ENCODE measurements at places on chromosomes 3 and 15. TPM values are rescaled to one million over a fixed set of nuclear protein-coding genes. Genes with fewer than 3 reads are reported as not detected.

CFAP91 gene
- 5.1 TPM for total RNA-seq

MCF2L2 gene
- 205 TPM for total RNA-seq

UTS2B gene
- total RNA-seq, result 0.25 TPM

FAM162A gene
- total RNA-seq, result 40.9 TPM

NR1I2 gene
- total RNA-seq, result 0.12 TPM

BNC1 gene
- total RNA-seq, result 0.07 TPM

ENTPD3 gene
- total RNA-seq, result 0.29 TPM

ADGRG7 gene
- 2.1 TPM for total RNA-seq

STRA6 gene
- total RNA-seq, result 18.2 TPM

SOX14 gene
- 0.11 TPM for total RNA-seq

GASK1A gene
- 4.6 TPM for total RNA-seq

ARPP21 gene
- total RNA-seq, result 0.68 TPM

CLSTN2 gene
- total RNA-seq, result 0.59 TPM

IQCB1 gene
- total RNA-seq, result 30.3 TPM

AADACL2 gene
- total RNA-seq, result not detected

- no peaks in the 10 kb centered on the region for H3K27me3 ChIP-seq
- H3K4me1 ChIP-seq, result no peaks in the 10 kb centered on the region
- H3K27ac ChIP-seq, result no peak overlapping the region
Measured at GRCh38 chr15:75616766-75617165, 8.8 kb downstream of the SNUPN start.

GRCh38 chr3:146521394-146521793 lies 23.0 kb downstream of the PLSCR1 start:
- no peak for DNase-seq
- H3K27me3 ChIP-seq, result no peaks in the 10 kb centered on the region
- no peak overlapping the region for H3K27ac ChIP-seq

- H3K4me1 ChIP-seq, result peaks cover 3% of the 10 kb centered on the region
- no peaks in the 10 kb centered on the region for H3K27me3 ChIP-seq
- H3K27ac ChIP-seq, result peak overlapping the region; percentile 52
- no peaks in the 10 kb centered on the region for H3K36me3 ChIP-seq
- H3K4me3 ChIP-seq, result no peak overlapping the region
- DNase-seq, result peak; percentile 51
Measured at GRCh38 chr3:41173926-41174885, 25.1 kb upstream of the CTNNB1 start.

DNA sequence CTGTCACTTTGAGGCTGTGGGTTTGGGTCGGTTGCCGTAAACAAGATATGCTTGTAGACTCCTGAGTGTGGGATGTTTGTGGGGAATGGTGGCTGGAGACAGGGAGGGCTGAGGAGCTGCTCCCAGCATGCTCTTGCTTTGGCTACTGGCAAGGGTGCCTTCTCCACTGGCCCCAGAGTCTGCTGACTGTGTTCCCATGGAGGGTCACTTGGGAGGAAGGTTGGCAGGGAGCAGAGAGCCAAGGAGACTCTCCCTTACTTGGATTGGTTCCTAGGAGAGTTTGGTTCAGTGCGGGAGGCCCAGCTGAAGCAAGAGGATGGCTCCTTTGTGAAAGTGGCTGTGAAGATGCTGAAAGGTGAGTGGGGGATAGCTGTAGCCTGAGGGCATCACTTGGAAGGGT lies 11.8 kb downstream of the TYRO3 start:
- no peaks in the 10 kb centered on the region for H3K27me3 ChIP-seq
- H3K4me1 ChIP-seq, result peaks cover 33% of the 10 kb centered on the region
- H3K27ac ChIP-seq, result no peak overlapping the region
- no peak for DNase-seq
- peaks cover 81% of the 10 kb centered on the region for H3K36me3 ChIP-seq
- H3K4me3 ChIP-seq, result no peak overlapping the region

GRCh38 chr15:39488516-39488915 lies 92.4 kb upstream of the THBS1 start:
- no peak for DNase-seq
- H3K4me3 ChIP-seq, result no peak overlapping the region
- no peak overlapping the region for H3K27ac ChIP-seq
- H3K27me3 ChIP-seq, result no peaks in the 10 kb centered on the region
- no peaks in the 10 kb centered on the region for H3K36me3 ChIP-seq

DNA sequence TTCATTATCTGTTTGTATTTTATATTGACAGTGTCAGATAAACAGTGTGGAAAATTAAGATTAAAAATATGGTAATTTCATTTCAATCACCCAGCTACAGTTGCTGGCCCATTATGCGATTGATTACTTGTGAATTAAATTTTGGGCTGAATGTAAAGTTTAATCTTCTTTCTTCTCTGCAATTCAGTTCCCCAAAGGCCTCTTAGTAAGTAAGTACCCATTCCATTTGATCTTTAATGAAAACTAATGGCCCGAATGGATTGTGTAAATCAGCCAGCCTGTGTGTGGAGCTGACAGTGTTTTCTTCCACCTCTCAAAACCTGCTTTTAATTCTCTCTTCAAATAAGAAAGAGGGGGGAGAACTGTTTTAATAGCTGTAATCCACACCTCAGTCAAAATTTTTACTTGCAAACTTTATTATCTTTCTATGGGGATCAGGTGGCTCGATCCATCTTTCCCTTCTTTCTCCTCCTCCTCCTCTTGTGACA lies 307.1 kb downstream of the IL20RB start:
- no peak overlapping the region for H3K27ac ChIP-seq
- H3K4me3 ChIP-seq, result no peak overlapping the region

DNA sequence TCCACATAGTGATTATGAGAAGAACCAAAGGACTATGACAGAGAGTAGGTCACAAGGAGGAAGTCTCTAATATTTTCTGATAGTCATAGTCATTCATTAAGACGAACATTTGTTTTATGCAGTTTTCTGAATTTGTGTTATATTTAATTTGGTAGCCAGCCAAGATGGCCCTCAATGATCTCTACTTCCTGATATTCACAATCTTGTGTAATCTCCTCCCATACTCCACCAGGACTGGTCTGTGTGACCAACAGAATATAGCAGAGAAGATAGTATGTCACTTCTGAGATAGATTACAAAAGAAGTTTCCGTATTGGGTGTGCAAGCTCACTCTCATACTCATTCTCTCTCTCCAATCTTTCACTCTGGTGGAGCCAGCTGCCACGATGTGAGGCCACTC lies 30.8 kb downstream of the HLTF start:
- H3K4me1 ChIP-seq, result no peaks in the 10 kb centered on the region
- DNase-seq, result no peak
- no peaks in the 10 kb centered on the region for H3K27me3 ChIP-seq
- H3K36me3 ChIP-seq, result peaks cover 90% of the 10 kb centered on the region

DNA sequence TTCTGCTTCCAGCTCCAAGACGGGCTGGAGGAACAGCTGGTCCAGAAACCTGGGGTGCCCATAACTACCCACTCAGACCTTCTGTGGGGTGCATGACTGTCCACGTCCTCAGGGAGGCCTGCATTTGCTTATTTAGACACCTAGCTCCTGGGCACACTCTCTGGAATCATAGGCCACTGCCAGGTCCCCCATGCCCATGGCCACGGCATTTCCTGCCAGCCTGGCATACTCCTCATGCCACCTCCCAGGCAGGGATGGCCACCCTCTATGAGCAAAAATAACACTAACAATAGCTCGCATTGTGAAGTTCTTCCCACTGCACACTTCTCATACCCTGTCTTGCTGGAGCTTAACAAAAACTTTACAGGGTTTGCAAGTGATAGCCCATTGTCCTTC lies 166.9 kb upstream of the TPM1 start:
- H3K4me3 ChIP-seq, result no peak overlapping the region
- H3K27ac ChIP-seq, result no peak overlapping the region
- no peaks in the 10 kb centered on the region for H3K4me1 ChIP-seq
- no peaks in the 10 kb centered on the region for H3K27me3 ChIP-seq

DNA sequence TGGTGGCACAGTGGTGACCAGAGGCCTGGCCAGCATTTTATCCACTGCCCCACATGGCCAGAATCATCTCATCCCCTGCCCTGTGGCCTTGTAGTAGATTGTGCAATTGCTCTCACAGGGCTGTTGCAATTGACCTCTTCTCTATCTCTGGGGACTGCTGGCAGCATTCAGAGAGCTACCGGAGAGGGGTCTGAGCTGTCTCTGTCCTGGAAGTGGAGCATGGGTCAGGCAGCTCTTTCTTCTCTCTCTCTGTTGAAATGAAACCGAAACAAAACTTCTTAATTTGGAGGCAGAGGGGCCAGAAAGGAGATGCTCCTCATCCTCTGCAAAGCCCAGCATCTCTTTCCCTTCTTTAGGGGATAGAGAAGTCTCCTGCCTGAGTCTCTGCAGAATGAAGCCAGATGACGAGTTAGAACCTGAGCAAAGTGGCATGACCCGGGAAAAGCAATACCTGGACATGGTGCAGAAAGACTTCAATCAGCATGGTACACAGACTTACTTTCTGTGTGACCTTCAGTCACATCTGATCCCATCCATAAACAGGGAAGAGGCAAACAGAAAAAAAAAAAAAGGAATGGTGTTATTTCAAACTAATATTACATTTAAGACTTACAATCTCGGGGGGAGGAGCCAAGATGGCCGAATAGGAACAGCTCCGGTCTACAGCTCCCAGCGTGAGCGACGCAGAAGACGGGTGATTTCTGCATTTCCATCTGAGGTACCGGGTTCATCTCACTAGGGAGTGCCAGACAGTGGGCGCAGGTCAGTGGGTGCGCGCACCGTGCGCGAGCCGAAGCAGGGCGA lies 144.5 kb upstream of the BCL6 start:
- no peak overlapping the region for H3K27ac ChIP-seq
- H3K4me1 ChIP-seq, result no peaks in the 10 kb centered on the region
- H3K27me3 ChIP-seq, result no peaks in the 10 kb centered on the region

DNA sequence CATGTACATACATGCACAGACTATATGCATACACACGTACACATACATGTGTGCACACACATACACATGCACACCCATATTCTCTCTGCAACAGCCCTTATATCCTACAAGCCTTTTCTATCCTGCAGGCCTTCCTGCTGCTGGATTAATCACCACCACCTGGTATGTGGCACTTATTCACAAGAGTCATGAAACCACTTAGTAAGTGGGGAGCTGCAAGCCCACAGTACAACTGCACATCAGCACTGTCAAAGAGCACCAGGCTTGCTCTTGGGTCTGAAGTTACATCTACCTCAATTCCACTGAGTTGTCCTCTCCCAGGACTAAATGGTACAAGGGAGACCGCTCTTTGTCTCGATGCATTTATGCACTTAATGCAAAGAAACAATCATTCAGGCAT lies 233.2 kb downstream of the KLF13 start:
- DNase-seq, result no peak
- H3K27me3 ChIP-seq, result no peaks in the 10 kb centered on the region
- H3K4me3 ChIP-seq, result no peak overlapping the region

GRCh38 chr3:46318207-46318927 lies 35.5 kb upstream of the CCR2 start:
- no peak overlapping the region for H3K4me3 ChIP-seq
- DNase-seq, result no peak
- no peak overlapping the region for H3K27ac ChIP-seq
- no peaks in the 10 kb centered on the region for H3K36me3 ChIP-seq

GRCh38 chr15:32763295-32763694 lies 45.5 kb downstream of the GREM1 start:
- no peak overlapping the region for H3K4me3 ChIP-seq
- H3K27me3 ChIP-seq, result no peaks in the 10 kb centered on the region
- H3K27ac ChIP-seq, result no peak overlapping the region
- DNase-seq, result no peak
- no peaks in the 10 kb centered on the region for H3K4me1 ChIP-seq
- no peaks in the 10 kb centered on the region for H3K36me3 ChIP-seq

- no peak for DNase-seq
- peaks cover 9% of the 10 kb centered on the region for H3K4me1 ChIP-seq
- peak overlapping the region; percentile 98 for H3K4me3 ChIP-seq
- no peaks in the 10 kb centered on the region for H3K27me3 ChIP-seq
Measured at GRCh38 chr3:52197499-52197841, 490 bp upstream of the ALAS1 start.

GRCh38 chr3:97269202-97269601 lies 454.8 kb downstream of the EPHA6 start:
- peak; percentile 63 for DNase-seq
- H3K27ac ChIP-seq, result no peak overlapping the region
- peak overlapping the region; percentile 26 for H3K4me3 ChIP-seq

DNA sequence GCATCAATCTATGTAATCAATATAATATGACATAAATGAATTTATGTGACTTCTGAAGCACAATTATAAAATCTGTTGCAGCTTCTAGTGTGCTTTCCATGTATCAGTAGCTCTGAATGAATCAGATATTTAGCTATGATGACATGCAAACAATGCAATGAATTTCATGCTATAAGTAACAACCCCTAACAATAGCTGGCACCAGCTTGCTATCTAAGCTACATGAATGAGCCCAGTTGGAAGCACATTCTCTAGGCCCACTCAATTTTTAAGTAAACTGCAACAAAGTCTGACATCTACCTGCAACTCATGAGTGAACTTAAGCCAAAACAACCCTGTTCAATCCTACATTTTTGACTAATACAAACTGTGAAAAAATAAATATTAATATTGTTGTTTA lies 507.3 kb upstream of the ROBO1 start:
- no peak overlapping the region for H3K4me3 ChIP-seq
- H3K36me3 ChIP-seq, result no peaks in the 10 kb centered on the region
- no peaks in the 10 kb centered on the region for H3K27me3 ChIP-seq
- no peaks in the 10 kb centered on the region for H3K4me1 ChIP-seq
- no peak for DNase-seq

DNA sequence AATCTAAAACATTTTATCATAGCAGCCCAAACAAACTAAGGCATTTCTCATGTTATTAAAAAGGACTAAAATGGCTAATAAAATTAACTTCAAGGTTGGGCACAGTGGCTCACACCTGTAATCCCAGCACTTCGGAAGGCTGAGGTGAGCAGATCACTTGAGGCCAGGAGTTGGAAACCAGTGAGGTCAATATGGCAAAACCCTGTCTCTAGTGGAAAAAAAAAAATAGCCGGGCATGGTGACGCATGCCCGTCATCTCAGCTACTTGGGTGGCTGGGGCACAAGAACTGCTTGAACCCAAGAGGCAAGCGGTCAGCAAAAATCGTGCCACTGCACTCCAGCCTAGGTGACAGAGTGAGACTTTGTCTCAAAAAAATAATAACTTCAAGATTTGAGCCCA lies 110.2 kb downstream of the NR2E3 start:
- H3K4me3 ChIP-seq, result no peak overlapping the region
- H3K4me1 ChIP-seq, result no peaks in the 10 kb centered on the region
- peaks cover 3% of the 10 kb centered on the region for H3K36me3 ChIP-seq
- H3K27ac ChIP-seq, result no peak overlapping the region

GRCh38 chr3:31573036-31573779 lies 40.5 kb downstream of the STT3B start:
- peak overlapping the region; percentile 47 for H3K4me3 ChIP-seq
- no peak overlapping the region for H3K27ac ChIP-seq
- H3K4me1 ChIP-seq, result peaks cover 26% of the 10 kb centered on the region
- no peak for DNase-seq
- no peaks in the 10 kb centered on the region for H3K27me3 ChIP-seq
